Activated T-helper 1 cell treated with Interleukin-2 at 50 U/mL for 16 hours (primary cell): ENCODE measurements at places on chromosomes 1 and 21.

- no peak for DNase-seq
Observed at GRCh38 chr1:7401814-7402547, 369.1 kb upstream of the VAMP3 start.

GRCh38 chr1:32489774-32490454 lies 25.0 kb downstream of the ZBTB8B start:
- DNase-seq: no peak

GRCh38 chr1:83511146-83511726 lies 487.7 kb downstream of the TTLL7 start:
- no peak for DNase-seq

DNA sequence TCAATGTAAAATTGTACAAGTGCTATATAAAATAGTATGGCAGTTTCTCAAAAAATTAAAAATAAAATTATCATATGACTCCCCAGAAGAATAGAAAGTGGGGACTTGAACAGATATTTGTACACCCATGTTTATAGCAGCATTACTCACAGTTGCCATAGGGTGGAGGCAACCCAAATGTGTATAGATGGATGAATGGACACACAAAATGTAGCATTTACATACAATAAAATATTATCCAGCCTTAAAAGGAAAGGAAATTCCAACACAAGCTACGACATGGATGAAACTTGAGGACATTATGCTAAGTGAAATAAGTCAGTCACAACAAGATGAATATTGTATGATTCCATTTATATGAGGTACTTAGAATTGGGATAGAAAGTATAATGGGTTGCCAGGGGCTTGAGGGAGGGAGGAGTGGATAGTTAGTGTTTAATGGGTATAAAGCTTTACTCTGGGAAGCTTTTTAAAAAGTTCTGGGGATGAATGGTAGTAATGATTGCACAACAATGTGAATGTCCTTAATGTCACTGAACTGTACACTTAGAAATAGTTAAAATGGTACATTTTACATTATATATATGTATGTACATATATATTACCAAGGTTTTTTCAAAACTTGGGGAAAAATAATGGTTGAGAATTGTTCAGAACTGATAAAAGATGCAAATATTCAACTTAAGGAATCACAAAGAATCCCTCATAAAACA lies 53.0 kb upstream of the ADORA3 start:
- DNase-seq: no peak

DNA sequence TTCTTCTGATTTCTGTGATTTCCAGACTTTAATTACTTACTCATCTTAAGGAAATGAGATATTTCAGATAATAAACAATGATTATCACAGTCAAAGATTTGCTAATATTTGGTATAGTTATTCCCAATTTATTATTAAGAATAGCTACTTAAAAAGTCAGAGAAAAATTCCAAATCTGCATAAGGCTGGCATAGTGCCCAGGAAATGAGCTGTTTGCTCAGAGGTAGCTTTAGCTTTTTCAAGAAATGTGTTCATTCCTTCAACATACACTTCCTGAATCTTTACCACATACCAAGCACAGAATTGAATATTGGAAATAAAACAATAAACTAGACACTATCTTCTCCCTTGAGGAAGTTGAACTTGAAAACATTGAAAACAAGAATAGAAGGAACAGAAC lies 44.3 kb upstream of the KCNK1 start:
- no peak for DNase-seq

DNA sequence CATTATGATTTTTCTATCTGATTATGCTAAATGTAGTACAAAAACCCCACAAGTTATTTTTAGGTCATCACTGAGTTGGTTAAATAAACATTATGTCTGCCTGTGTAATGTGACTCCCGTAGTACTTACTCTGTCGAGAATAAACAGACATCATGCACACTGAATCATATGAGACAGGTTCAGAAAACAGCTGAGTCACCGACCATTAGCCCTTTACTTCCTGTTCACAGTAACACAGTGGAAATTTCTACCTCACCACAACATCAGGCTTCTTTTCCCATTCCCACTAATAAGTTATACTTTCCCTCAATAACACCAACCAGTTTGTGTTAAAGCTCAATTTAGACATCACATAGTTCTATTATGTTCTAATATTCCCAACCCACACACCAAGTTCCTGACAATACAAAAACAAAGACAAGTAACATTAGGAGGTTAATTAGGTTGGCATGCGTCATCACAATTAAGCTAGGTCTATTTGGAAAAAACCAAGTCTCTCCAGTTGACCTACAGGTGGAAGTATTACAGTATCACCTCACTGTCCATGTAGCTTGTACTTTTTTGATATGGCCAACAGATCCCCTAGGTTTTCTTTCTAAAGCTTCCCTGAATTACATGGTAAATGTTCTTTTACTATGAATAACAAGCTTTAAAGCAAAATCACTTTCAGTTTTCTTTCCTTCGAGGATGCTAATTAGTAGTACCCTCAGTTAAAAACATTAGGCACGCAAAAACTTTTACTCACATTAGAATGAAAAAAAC lies 154.2 kb downstream of the EIF4G3 start:
- DNase-seq: no peak

DNA sequence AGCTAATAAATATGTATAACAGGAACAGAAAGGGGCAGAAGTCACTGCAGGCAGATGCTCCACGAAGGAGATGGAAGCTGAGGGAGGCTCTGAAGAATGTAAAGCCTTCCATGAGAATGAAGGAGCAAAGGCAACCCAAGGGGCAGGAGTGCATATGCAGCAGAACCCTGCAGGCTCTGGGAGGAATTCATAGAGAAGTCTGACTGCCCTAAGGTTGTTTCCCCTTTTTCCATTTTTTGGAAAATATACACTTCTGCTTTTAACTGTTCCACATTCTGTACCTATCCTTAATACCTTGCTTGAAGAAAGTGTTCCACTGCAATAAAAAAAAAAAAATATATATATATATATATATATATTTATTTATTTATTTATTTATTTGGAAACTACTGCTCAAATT lies 69.6 kb downstream of the CD34 start:
- DNase-seq: no peak

- no peak for DNase-seq
Observed at GRCh38 chr1:78650114-78650660, 556 bp downstream of the IFI44 start.

DNA sequence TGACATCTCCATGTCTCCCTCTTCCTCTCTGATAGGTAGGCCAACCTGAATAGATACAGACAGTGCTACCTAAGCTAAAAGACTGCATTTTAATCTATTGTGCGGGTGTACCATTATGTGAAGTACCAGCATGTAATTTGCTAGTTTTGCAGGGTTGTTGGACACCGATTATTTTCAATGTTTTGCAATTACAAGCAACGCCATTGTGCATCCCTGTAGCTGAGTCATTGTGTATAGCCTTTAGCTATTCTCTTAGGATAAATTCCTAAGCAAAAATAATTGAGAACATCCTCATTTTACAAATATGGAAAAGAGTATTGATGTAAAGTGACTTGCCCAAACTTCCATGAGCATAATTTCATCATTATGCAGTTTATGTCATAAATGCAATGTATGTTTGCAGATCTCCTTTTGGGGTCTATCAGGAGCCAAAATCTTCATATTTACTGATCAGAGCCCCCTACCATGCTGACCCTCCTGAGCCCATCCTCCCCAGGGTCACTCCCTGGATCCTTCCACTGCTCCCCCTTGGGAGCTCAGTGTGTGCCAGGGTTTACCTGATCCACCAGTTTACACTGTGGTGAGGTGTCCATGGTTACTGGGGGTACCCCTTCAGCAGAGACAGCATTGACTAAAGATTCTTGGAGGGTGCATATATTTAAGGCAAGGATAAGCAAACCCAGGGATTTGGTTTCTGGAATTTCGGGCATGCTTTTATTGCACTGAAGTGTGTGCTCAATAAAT lies 80.6 kb downstream of the CCDC185 start:
- no peak for DNase-seq

- no peak for DNase-seq
Observed at GRCh38 chr1:109762821-109763645, 690 bp downstream of the EPS8L3 start.

GRCh38 chr1:110190282-110190929 lies 19.7 kb upstream of the KCNC4 start:
- no peak for DNase-seq

- DNase-seq: no peak
Observed at GRCh38 chr1:182833271-182833670, 5.9 kb upstream of the DHX9 start.

DNA sequence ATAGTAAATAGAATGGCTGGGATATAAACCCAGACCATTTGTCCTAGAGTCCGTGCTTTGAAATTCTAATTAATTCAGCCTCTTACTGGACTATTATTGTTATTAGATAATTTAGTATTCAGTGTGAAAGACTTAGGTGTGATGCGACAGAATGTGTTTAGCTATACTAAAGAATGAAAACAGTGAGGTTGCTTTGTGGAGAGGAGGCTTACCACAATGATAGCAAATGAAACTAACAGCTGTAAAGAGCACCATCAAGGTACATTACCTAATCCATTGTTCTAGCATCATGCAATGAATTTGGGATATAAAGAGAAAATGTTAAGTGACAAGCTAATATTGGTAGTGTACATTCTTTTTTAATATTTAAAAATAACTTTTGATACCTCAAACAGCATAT lies 911.1 kb downstream of the KCNT2 start:
- DNase-seq: no peak

DNA sequence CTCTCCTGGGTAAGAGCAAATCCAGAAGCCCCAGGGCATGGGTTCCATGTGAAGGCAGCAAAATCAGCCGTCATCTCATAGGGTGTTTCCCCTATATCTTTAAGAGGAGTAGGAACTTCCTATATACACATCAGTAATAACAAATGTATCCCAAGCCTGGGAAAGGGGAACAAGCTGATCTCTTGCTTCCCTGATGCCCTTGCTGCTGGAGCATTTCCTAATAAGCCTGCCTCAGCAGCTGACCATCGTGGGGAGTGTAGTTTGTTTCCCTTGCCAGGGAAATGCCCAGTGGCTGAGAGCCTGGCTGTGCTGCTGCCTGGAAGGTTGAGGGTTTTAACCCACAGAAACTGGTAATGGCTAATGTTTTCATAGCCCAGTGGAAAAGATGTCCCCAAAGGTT lies 177.0 kb downstream of the NPHP4 start:
- DNase-seq: no peak

DNA sequence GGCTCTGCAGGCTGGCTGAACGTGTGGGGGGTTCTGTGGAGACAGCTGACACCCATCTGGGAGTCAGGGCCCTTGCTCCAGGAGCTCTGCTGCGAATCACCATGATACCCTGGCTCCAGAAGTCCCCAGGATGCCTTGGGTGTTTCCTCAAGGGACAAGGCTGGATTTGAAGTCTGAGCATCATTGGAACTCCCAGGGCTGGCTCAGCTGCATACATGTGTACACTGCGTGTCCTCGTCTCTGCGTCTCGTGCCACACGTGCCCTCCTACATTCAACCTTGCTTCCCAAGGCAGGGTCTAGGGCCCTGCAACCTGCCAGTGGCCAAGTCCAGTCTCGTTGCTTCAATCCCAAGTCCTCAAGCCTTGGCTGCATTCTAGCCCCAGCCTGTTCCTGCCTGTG lies 11.7 kb downstream of the CSF1 start:
- no peak for DNase-seq

GRCh38 chr1:58574816-58575215 lies 2.2 kb downstream of the TACSTD2 start:
- no peak for DNase-seq

- DNase-seq: no peak
Observed at GRCh38 chr1:102546251-102546650, 549.5 kb upstream of the OLFM3 start.

DNA sequence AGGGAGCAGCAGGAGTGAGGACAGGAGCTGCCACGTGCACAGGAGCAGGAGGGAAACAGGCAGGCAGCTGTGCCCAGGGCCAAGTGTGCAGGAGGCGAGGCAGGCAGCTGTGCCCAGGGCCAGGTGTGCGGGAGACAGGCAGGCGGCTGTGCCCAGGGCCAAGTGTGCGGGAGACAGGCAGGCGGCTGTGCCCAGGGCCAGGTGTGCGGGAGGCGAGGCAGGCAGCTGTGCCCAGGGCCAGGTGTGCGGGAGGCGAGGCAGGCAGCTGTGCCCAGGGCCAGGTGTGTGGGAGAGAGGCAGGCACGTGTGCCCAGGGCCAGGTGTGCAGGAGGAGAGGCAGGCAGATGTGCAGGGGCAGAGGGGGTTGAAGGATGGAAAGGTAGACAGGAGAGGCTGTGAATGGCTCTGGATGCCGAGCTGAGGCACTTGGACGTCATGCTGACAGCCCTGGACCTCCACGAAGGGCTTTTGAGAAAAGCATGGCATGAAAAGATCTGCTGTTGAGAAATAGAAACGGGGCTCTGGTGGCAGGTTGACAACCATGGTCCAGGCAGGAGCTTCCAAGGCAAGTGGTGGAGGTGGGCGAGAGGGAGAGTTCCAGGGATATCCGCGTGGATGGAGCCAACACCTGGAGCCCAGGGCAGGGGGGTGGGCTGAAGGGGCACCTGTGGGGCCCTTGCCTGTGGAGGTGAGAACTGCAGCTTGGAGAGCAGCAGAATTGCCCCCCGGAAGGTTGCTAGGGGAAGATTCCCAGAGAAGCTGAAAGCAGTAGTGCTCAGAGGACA lies 19.1 kb upstream of the NPHP4 start:
- DNase-seq: no peak

- DNase-seq: no peak
Observed at GRCh38 chr1:49995734-49996133, 28.0 kb downstream of the AGBL4 start.

GRCh38 chr1:194309697-194310096 lies 1123.3 kb upstream of the B3GALT2 start:
- DNase-seq: no peak

DNA sequence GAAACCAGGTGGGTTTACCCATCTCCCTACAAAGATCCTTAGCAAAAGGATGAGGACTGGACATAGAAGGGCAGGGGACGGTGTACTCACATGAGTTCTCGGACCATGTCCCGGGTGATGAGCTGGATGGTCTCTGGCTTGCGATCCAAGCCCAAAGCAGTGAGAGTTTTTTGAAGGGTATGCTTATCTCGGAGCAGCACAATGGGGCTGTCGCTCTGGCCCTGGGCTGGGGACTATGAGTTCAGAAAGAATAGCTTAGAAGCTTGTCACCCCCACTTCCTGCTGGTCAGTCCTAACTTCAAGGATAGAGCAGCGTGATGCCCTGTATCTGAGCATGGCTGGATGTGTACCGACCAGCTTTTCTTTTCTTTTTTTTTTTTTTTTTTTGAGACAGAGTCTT lies 9.6 kb downstream of the CFAP45 start:
- no peak for DNase-seq

GRCh38 chr1:86085741-86086409 lies 70.7 kb downstream of the COL24A1 start:
- no peak for DNase-seq
